DMS53 (cell line): ENCODE measurements at places on chromosomes 1 and 21.

- DNase-seq: no peak
Observed at GRCh38 chr1:108644984-108645383, 15.9 kb downstream of the HENMT1 start.

GRCh38 chr1:6989212-6990159, 204.2 kb downstream of the CAMTA1 start:
- no peak for DNase-seq

GRCh38 chr1:185137896-185138545, 18.7 kb downstream of the TRMT1L start:
- DNase-seq: no peak

DNA sequence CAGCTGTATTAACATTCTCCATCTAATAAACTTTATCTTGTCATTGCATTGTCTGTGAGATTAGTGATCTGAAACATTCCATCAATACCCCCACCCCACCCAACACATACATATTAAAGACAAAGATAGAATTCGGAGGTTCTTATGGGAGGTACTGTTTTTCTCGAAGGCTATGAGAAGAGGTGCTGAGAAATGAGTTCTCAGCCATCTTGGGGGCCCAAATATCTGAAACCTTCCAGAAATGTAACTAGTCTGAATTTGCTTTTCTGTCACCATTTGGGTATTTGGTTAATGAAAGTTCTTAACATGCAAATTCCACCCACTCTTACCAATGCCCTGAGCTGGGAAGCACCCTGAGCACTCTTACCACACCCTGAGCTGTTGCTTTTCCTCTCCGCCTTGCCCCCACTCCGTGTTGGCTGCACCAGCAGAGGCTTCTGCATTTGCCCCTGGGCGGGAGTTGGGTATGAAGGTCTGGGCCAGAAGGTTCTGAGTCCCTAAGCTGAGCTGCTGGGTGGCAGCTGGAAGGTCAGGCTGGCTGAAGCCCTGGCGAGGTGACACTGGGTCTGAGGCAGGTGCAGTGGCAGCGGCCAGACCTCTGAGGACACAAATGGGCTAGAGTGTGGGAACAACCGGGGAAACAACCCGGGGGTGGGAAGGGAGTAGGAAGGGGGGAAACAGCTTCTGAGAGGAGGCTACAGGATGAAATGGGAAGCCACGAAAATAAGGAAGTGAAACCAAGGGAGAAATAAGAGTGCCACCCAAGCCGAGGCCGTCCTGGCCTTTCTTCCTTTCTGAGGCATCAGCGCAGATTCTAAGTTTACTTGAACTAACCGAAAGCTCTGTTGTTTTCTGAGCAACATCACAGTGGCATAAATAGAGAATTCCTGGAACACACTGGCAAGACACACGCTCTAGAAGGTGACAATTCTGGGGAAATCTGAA, 26.3 kb upstream of the IER5 start:
- no peak for DNase-seq

DNA sequence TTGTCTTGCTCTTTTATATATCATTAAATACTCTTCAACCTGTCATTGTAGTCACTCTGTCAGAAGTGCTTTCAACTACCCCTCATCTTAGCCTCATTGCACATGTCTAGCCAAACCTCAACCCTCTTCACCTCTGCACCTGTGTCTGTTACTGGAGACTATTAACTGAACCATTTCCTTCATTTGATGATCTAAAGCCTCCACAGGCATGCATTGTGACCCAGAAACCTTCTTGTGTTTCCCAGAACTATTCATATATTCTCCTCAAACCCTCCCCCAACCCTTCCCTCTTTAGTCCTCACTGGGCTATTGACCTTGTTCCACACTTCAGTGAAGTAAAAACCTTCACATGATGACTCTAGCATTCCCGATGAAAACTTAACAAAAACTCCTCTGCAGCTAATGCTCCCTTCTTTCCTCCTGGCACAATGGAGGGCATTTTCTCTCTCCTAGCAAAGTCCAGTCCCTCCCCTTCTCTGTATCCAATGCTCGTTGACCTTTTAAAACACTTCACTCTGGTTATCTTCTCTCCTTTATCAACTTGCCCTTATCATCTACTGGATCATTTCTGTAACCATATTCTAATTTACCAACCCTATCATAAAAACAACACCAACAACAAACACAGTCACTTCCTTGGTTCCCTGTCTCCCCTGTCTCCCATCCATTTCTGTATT, 86.1 kb downstream of the BACH1 start:
- peak; percentile 10 for DNase-seq
